ENCODE measurements at places on chromosomes 4 and X.

GRCh38 chr4:16989371-16989770, 90.9 kb upstream of the LDB2 start:
- no peak for ATAC-seq

- ATAC-seq: no peak
Observed at GRCh38 chr4:120709991-120710390, 212.5 kb downstream of the PRDM5 start.

- ATAC-seq: no peak
Observed at GRCh38 chrX:111353793-111354192, 58.2 kb downstream of the DCX start.

DNA sequence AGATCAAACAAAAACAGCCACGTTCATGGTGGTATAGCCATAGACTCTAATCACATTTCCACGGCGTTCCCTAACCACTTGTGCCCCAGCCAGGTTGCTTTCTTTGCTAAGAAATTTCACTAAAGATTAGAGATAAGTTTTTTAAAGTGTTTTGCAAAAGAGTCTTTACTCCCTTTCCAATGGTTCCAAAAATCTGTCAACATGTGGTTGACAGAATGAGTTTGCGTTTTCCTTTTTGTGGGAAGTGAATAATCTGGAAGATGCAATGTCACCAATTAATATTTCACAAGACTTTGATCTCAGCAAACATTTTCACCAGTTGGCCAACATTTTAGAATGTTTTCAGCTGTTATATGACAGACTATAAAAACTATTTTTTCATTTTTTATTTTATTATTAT, 35.3 kb downstream of the CXCL1 start:
- ATAC-seq: no peak

- ATAC-seq: no peak
Observed at GRCh38 chr4:48578132-48578968, 88.3 kb downstream of the ZAR1 start.

All from activated CD4-positive, CD25-positive, alpha-beta regulatory T cell treated with anti-CD3 and anti-CD28 coated beads, Interleukin-2, amount 50 U/mL, for 24 hours (primary cell).